ENCODE measurements at places on chromosomes 1 and 21. TPM values are rescaled to one million over a fixed set of nuclear protein-coding genes. Genes with fewer than 3 reads are reported as not detected.

DNA sequence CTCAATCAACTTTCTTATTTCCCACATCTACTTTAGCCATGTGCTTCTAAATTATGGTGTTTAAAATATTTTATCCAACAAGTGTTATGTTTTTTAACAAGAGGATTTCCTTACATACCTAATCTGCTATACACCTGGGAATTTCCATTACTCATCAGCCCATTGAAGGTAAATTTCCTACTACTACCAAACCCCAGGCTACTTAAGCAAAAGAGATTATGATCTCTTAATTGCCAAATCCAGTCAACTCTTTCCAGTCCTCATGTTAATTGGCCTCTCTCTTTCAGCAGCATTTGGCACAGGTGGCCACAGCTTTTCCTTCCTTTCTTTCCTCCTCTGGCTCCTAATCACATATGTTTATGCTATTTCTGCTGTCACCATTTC, 5.1 kb upstream of the C1orf162 start:
- no peak for DNase-seq

- no peak for DNase-seq
These were observed 122.6 kb downstream of the TNNI3K start for GRCh38 chr1:74357756-74358155.

Gene UBL4B
- not detected for total RNA-seq

- DNase-seq: no peak
These were observed 5.2 kb upstream of the FAM89A start for GRCh38 chr1:231045286-231045685.

DNA sequence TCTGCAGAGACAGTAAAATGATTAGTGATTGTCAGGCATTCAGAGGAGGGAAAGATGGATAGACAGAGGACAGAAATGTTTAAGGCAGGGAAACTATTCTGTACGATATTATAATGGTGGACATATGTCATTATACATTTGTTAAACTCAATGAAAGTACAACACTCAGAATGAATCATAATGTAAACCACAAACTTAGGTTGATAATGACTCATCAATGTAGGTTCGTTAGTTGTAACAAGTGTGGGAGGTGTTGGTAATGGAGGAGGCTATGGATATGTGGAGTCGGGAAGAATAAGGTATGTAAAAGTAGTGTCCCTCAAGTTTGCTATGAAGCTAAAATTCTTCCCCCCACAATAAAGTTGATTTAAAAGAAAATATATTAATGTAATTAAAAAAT, 455.0 kb downstream of the BRINP3 start:
- DNase-seq: no peak

Gene FAM78B
- 0.58 TPM for total RNA-seq

DNA sequence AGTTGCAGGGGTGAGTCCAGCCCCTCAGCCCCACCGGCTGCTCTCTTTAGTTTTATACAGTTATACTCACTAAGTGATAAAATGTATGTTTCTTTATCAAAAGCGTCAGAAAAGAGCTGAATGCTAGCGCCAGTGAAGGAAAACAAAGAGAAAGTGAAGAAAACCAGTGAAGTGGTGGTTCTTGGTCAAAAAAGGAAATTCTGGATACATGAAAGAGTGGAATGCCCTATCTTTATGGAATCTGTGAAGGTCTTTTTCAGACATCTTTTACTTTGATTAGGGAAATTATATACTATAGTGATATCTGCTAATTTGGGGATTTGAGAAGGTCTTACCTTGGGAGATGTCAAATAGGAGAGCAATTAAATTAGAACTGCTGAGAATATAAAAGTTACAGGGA, 41.3 kb downstream of the GPR3 start:
- DNase-seq: no peak

DNA sequence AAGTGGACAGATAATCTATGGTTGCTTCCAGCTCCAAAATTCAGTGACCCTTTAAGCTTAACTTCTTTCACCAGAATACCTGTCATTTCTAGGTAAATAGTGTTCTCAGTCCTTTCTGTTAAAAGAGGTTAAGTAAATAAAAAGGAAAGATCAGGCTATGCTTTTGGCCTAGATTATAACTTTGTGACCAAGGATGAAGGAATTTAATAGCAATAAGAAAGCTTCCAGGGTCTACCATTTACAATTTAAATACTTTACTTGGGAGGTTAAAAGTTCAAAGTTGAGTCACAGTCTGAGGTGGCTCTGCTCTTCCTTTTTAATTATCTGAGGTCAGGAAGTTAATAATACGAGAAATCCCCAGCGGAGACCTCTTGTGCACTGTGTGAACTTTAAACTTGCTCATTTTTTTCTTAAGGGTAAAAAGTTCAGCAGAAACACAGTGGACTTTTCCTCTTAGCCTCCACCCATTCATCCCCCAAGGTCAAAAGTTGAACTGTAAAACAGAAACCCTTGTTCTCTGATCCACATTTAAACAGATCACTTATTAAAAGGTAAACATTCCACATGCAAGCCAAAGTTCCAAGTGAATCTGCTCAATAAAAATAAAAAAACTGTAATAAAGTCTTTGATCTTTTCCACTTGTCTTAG, 187.1 kb downstream of the NRIP1 start:
- DNase-seq: no peak

Gene LAX1
- 36.1 TPM for total RNA-seq

DNA sequence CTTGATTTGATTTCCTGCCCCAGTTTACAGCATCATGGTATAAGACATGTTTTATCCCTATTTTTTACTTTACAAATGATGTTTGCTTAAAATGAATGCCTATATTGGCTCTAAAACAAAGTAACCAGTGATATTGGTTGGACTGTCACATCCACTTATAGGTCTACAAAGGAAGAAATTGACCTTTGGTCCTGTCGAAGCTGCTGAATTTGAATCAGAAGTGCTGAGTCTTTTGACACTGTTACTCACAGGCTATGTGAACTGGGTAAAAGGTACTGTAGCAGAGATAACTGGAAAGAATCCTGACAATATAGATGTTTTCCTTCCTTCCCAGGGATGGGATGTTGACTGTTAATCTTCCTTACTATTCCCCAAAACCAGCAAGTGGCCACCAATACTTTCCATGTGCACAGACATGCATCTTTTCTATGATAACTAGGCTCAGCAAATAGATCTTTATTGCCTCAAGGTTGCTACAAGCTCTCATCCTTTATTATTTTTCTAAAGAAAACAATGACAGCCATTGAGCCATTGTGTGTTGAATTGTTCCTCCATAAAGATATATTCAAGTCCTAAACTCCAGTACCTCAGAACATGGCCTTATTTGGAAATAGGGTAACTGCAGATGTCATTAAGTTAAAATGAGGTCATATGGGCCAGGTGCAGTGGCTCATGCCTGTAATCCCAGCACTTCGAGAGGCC, 175.9 kb upstream of the NR5A2 start:
- DNase-seq: no peak

Gene BTBD8
- total RNA-seq: 7.2 TPM

- no peak for DNase-seq
These were observed 91.7 kb downstream of the TTC3 start for GRCh38 chr21:37164742-37165141.

All from naive thymus-derived CD4-positive, alpha-beta T cell (primary cell).